Activated T-helper 2 cell treated with anti-CD3 and anti-CD28 coated beads, Interferon-gamma antibody, Interleukin-2, Interleukin-4, amounts not matched to agents 10 μg/mL and 5 μg/mL and 100 μg/mL, durations not matched to agents 14 hours and 24 hours and 36 hours (primary cell): ENCODE measurements at places on chromosomes 3 and 15. TPM values are rescaled to one million over a fixed set of nuclear protein-coding genes. Genes with fewer than 3 reads are reported as not detected.

TMEM207 gene
- not detected in 2 replicates for total RNA-seq

CTXN2 gene
- total RNA-seq, result 0.05 TPM in 1 of 2 replicates, not detected in the other

DNAH1 gene
- 9.8 and 11.1 TPM in 2 replicates for total RNA-seq

ZPLD1 gene
- not detected in 2 replicates for total RNA-seq

- DNase-seq, result no peak
Observed at GRCh38 chr3:138210528-138210927, 23.4 kb downstream of the ARMC8 start.

DNA sequence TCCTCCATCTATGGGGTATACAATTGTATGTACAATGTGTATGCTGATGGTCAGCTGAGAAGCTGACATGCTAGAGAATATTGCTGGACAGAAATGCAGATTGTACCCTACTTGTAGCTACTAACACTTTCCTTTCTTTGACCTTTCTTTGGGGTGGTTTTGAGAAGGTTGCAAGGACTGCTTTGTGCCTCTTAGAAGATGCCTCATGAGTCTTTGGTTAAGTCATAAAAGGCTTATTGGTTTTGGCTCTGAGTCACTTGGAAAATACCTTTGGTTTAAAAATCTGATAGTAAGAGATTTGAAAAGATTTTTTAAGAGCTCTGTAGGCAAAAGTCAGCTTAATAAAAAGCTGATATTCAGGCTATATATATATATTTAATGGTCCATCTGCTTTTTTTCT lies 71.5 kb downstream of the ZMAT3 start:
- no peak for DNase-seq

DNA sequence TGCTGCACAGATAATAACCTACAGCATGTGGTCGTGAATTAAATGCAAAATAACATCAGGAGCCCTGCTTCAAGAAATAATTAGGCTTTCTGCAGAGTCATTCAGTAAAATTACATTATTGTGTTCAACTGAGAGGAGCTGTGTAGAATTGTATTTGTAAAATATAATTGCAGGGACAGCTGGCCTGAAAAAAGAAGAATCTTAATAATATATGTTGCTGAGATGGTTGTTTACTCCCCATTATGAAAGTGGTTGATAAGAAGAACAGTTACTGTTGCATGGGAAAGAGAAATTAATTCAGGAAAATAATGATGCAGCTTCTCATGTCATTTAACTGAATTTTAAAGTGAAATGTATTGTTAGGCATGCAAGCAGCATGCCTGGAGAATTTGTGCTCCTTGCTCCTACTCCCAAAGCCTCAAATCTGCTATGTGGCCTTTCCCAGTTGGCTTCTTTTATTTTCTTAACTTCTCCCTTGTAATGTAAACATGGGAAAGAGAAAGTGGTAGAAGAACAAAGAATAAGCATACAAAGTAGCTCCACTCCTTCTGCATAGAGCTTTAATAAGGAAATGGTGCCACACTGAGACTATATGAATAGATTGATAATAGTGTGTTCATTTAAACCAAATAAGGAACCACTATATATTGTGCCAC lies 100.1 kb downstream of the VGLL3 start:
- DNase-seq, result no peak

DNA sequence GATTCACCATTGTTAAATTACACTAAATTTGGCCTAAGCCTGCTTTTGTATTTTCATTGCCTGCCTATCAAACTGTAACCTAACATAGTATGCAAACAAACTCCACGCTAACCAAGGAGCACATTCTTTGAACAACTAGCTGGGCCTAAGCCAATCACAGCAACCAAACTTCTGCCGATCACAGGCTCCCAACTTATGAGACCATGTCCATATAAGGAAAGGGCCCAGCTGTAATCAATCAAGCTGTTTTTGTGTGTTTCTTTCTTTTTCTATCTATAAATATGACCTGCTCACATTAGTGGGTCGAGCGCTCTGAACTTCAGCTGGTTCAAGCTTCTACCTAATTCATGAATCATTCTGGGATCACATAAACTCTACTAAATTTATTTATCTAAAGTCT lies 473.6 kb downstream of the SI start:
- DNase-seq, result no peak

GRCh38 chr15:83582381-83582780 lies 71.5 kb upstream of the ADAMTSL3 start:
- no peak for DNase-seq

DNA sequence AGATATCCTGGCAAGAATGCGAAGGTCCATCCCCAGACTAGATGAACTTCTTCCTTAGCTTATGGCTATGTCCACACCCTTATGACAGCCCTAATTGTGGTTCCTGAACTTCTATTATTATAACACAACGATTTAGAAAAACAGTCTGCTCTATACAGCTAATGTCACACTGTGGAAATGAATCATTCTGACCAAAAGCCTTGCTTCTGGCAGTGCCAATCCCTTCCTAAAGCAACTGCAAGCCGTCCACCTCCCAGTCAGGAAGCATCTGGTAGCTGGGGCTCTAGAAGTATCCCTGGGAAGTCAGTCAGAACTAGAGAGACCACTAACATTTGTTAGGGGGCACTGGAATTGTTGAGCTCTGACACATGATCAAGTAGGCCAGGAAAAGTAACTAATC lies 45.0 kb downstream of the MYO5A start:
- DNase-seq, result no peak

- DNase-seq, result no peak
Observed at GRCh38 chr15:39154227-39154638, 426.6 kb upstream of the THBS1 start.
